NCI-H1092 treated with DMSO at 0.1 percent for 48 hours (cell line): ENCODE measurements at places on chromosomes 2 and 18.
A peak's percentile ranks its signal among the peaks of the same experiment; 100 is the strongest.

- no peak for DNase-seq
Measured at GRCh38 chr2:229414631-229415030, 143.5 kb upstream of the PID1 start.

DNA sequence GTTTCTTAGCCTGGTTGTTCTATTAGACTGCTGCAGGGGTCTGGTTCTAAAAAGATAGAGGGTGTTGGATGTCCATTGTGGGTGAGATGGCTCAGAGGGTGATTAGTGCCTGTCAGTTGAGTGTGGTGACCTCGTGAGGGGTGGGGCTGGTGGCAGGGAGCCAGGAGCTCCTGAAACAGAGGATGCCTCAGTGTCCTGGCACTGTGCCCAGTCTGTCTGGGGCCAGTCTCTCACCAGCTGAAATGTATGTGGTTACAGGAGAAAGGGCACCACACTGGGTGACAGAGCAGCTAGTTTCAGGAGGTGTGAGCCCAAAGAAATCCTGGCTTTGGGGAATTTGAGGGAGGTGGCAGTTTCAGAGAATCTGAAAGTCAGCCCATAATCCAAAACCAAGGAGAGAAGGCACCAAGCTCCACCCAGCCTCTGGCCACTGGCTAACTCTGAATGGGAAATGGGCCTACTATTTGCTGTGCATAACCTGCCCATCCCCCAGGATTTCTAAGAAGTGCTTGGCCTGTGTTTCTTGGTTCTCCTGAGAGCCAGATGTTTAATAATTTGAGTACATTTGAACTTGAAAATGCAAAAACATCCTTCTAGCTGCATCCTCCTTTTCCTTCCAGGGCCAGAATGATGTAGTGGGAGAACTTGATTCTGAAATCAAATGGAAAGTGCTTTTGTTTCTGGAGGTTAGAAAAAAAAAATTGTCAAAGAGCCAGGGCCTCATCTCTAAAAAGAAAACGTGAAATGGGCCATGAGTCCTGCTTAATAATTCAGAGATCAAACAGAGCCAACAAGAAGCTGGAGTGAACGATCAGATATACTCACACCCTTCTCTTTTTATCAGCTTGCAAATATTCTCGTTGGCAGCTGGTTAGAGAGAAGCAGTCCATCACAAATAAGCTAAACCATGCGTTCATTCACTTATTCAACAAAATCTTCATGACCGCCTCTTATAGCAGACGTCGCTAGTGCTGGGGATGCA, 92.3 kb downstream of the B3GNT2 start:
- peak; percentile 86 for DNase-seq

DNA sequence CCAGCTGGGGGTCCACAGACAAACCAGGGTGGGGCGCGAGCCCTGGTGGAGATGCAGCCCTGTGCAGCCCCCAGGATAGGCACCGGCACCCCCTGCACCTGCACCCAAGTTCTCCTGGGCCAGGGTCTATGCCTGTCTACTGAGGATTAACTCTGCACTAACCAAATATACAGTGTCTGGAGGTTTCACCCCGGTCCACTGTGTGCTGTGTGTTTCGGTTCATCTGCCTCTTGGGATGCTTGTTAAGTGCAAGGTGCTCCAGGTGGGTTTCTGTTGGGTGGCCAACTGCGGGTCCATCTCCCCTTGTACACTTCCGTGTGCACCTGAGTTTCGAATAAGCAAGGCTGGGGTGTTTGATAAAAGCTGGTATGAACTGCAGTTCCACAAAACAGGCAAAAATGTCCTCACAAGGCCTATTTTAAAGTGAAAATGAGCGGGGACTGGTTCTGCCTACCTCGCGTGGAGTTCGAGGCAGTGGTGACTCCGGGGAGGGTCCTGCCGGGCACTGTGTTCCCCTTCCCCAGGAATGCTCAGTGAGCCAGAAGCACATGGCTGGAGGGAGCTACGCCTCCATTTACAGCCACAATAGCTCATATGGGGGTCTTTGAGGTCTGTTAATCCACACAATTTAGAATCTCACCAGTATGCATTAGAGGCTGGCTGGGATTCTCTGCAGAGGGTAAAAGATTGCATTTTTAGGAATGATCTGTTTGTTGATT, 70.7 kb downstream of the EDAR start:
- DNase-seq: no peak

GRCh38 chr2:31384771-31385276, 29.7 kb downstream of the XDH start:
- DNase-seq: no peak

DNA sequence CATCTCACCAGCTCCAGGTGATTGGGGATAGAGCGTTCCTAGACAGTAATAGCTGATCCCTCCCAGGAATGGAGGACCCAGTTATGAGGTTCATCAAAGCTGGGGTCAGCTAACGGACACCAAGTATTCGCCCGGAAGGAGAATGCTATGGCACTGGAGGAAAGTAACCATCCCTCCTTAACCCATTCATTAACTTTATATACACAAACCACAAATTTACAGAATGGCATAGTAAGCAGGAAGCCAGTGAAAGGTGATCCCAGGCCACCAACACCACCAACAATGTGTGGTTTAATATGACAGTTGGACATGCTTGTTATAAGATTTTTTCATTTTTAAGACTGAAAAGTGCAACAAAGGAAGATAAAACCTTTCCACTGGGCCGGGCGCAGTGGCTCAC, 55.3 kb upstream of the CHMP1B start:
- no peak for DNase-seq

DNA sequence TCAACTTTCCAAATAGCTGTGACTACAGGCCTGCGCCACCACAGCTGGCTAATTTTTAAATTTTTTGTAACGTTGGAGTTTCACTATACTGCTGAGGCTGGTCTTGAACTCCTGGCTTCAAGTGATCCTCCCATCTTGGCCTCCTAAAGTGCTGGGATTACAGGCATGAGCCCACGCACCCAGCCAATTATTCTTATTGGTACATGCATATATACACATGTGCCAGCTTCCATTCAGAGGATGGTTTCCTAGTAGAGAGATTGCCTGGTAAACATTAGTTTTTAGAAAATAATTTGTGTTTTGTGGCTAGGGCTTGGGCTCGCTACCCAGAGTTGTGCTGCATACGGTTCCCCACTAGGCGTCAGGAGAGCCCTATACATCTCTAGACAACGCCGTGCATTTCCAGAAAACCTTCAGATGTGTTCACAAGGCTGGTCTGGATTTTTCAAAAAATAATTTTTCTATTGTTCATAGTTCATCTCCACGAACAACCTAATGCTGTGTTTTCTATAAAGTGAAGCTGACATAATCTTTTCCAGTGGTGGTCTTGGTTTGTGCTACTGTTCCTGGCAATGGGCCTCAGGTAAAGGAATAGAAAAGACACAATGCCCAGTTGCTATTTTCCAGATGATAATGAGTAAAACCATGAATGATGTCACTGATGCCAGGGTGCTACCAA, 14.6 kb upstream of the AFG3L2 start:
- peak; percentile 33 for DNase-seq

DNA sequence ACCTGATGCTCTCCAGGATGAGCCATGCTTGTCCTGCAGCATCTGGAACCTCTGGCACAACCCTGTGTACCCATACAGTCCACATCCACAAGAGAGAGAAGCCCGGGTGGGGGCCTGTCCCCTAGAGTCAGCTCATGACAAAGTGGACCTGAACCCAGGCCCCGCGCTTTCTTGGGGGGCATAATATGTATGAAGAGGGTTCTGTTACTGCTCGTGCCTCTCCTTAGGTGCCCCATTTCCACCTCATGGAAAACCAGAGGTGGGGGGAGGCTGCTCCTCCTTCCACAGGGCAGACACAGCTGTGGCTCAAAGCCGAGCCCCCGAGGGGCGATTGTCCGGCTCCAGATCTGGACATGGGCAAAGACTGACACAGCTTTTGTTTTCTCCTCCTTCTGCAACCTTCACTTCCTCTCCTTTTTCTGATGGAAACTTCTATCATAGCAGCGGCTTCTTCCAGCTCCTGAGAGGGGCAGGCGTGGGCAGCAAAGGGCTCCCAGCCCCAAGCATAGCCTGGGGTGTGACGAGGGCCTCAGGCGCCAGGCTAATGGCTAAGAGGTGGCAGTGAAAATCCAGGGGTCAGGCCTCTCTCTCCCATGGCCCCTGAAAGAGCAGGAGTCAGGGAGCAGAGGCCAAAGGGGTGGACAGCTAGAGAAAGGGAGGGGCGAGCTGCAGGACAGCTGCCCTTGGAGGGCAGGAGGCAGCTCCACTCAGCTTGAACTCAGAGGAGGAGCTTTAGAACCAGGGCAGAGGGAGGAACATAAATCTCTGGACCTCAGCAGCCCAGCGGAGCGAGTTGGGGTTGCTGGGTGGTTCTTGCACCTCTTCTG, 155.5 kb downstream of the ZFP36L2 start:
- no peak for DNase-seq

GRCh38 chr18:75240433-75240832, 29.8 kb downstream of the TSHZ1 start:
- no peak for DNase-seq

- no peak for DNase-seq
Measured at GRCh38 chr2:98764499-98764898, 33.6 kb upstream of the MGAT4A start.

DNA sequence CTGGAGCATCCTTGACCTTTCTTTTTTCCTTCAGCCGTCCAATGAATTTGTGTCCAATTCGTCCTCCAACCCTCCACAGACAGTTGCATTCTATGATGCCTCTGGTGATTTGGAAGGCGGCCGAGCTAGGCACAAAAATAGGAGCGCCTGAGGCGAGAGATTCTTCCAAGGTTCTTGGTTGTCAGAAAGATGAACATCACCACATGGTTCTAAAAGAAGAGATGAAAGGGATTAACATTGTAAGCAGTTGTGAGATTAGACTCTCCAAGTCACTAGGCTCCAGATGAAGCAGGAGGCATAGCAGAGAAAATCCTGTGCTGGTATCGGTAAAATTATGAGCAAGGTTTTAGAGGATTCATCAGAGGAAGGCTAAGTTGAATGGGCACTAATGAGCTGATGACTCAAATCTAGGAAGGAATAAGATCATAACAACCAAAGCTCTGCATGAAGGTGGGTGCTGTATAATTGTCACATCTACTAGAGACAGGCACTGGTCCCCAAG, 75.4 kb upstream of the MAP4K3 start:
- no peak for DNase-seq

DNA sequence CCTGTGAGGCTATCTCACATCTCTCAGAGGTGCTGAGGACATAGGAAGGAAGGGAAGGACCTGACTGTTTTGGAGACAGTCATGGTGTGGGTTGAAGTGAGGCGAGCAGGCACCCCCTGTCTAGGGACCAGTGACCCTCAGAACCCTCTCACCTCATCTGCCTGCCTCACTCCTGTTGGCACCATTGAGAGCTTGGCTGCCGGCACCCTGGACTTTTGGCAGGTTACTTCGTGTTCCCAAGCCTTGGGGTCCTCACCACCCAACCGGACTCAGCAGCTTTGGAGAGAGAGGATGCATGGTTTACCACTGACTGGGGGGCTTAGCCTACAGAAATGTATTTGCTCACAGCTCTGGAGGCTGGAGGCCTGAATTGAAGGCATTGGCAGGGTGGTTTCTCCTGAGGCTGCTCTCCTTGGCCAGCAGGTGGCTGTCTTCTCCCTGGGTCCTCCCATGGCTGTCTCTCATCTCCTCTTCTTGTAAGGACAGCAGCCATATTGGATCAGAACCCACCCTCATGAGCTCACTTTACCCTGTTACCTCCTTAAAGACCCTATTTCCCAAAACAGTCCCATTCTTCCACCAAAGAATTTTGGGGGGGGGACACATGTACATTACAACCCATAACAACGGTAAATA, 142.0 kb downstream of the TSN start:
- peak; percentile 16 for DNase-seq

- no peak for DNase-seq
Measured at GRCh38 chr2:56107502-56108220, 76.1 kb upstream of the CCDC85A start.

DNA sequence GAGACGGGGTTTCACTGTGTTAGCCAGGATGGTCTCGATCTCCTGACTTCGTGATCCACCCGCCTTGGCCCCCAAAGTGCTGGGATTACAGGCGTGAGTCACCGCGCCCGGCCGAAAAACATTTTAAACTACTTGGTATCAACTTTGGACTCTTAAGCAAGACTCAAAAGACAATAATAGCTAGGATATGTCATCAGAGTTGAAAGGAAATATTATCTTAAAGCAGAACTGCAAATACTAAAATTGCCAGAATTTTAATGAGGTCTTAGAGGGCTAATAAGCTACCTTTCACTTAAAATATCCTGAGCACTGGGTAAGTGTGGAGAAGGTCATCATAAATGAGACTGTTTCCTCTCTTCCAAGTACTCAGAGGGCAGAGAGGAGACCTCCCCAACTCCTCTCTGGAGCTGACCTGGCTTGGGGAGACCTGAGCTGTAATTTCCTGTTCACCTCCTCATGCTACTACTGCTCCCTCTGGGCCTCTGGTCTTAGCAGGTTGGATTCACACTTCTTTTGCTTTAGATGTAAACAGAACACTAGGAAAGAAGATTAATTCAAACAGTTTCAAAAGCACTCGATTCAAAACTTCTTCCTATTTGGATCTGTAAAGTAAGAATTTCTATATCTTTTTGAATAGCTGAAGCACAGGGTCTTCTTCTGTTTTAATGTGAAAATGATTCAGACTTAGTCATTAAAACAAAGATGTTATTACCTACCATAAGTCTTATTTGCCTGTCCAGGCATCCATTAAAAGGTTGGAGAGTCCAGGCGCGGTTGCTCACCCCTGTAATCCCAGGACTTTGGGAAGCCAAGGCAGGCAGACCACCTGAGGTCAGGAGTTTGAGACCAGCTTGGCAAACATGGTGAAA, 16.5 kb downstream of the CNRIP1 start:
- DNase-seq: no peak

DNA sequence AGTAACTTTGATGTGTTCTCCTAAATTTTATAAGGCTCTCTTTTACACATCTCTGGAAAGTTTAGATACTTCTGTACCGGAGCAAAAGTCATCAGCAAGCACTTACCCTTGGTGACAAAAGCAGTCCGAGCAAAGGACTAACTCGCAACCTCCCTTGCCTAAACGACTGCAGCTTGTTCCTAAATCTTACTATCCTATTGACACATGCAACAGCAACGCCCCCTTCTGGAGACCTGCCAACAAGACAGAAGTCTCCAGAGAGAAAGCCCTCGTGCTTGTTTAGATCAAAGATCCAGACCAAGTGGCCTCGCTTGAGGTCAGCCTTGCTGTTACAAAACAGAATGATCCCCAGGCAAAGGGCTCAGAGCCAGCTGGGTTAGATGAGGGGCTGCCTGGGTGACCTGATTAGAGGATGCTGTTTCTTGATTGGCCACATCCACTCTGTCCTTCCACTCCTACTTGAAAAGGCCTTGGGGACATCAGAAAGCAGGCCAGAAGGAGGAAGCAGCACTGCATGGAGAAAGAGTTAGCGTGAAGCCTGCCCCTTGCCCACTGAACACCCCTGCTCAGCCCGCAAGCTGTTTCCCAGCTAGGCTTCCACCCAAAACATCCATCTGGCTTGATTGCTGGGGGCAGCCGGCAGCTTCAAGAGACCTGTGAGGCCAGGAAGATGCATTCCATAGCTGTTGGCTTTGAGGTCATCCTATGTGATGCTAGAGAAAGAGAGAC, 94.3 kb downstream of the HNRNPLL start:
- peak; percentile 61 for DNase-seq

DNA sequence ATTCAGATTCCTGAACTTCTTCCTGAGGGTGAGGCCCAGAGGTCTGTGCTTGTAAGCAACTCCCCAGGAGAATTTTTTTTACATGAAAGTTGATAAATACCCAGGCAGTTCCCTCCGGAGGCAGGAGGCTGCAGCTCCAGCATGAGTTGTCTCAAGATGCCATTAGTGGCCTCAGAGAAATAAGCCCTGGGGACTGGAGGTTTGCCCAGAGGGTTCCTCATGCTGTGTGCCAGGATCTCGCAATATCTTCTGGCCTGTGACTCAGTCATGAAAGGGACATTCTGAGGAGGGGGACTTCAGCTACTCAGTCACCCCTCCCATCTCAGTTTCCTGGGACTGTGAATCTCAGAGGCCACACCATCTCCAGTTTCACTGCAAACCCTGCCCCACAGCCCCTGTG, 49.9 kb downstream of the LYPD1 start:
- no peak for DNase-seq
